ENCODE measurements at places on chromosomes 13 and 19.

GRCh38 chr13:39422845-39423565 is 180.0 kb downstream of the LHFPL6 start:
- no peak for DNase-seq

DNA sequence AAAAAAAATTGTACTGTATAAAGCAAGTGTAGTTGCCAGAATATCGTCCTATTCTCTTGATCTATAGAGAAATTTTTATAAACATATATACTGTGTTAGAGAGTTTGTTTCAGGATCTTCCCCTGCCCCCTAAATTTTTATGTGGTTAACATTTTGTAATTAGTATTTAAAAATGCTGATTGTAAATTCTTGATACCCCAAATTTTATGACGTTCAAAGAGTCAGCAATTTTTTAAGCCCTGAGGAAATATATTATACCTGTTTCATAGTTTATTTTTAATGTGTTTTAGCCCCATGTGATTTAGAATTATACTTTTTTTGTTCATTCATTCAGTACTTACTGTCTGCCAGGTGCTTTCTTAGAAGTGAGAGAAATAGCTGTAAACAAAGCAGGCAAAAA is 7.3 kb upstream of the KCTD4 start:
- no peak for DNase-seq

- DNase-seq: no peak
Measured at GRCh38 chr13:40564342-40565001, 102.0 kb downstream of the FOXO1 start.

DNA sequence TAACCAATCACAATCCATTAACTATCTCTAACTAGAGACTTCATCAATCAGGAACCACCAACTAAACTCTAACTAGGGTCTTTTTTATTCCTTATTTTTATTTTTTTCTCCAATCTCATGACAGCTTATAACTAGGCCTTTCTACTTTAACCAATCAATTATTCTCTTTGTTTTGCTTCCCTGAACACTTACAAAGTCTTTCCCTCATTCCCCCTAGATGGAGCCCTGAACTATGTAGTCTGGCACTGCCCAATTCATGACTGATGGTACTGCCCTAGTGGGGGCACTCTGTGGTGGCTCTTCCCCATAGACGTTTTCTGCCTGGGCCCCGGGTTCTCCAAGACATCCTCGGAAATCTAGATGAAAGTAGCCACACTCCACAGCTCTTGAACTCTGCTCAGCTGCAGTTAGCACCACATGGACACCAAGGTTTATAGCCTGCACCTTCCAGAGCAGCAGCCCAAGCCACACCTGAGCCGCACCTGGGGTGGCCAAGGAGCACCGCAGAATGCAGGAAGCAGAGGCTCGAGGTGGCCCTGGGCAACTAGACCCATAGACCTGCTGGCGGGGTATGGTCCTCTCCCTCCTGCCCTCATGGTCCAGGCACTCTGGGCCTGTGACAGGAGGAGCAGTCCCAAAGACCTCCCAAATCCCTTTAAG is 6.6 kb downstream of the ATP7B start:
- no peak for DNase-seq

GRCh38 chr19:5309438-5310204 is 31.0 kb downstream of the PTPRS start:
- no peak for DNase-seq

- peak; percentile 56 for DNase-seq
Measured at GRCh38 chr13:102707467-102707866, 12.6 kb upstream of the METTL21C start.

DNA sequence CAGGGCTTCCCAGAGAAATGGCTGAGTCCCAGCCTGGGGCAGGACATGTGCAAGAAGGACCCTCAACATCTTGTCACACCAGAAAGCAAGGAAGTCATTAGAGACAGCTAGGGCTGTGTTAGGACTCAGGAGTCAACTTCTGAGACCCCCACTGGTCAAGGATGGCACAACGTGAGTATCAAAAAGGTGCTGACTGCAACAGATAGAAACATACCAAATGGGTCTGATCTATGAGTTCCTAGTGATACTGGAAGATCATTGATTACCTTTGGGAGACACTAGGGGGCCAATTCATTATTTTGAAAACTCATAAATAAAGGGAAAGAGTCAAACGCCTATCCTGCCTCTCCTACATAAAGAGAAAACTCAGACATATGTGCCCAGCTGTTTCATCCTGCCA is 73.5 kb upstream of the GJB6 start:
- DNase-seq: no peak

DNA sequence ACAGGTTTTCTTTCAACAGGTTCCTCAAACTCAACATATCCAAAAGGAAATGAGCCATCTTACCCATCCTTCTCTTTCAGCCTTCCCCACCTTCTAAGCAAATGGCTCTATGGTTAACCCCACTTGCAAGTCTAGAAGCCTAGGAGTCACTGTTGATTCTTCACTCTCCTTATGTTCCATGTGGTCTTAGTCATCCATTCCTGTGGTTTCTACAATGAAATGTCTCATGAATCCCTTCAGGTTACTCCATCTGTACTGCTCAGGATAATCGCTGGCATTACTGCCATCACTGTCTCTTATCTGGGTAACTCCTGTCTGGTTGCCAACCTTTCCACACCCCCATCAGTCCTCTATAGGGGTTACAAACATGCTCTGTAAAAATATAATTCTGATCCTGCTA is 381.3 kb downstream of the ENOX1 start:
- DNase-seq: no peak

GRCh38 chr19:56319991-56320390 is 5.4 kb upstream of the ZSCAN5A start:
- no peak for DNase-seq

GRCh38 chr13:113591750-113592149 is 7.2 kb downstream of the TFDP1 start:
- DNase-seq: no peak

DNA sequence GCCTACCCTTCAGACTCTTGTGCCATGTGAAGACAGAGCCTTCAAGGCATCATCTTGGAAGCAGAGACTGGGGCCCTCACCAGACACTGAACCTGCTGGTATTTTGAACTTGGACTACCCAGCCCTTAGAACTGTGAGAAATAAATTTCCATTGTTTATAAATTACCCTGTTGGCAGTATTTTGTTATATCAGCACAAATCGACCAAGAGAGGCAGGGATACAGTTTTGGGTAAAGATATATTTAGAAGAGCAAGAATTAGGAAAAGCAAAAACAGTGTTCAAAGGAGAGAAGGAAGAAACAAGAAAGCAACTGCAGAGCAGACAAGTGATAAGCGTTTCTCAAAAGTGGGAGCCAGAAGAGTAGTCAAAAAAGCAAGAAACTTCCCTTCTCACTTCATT is 600.8 kb downstream of the DCT start:
- no peak for DNase-seq

GRCh38 chr19:38975861-38976271 is 324 bp upstream of the FBXO17 start:
- no peak for DNase-seq

DNA sequence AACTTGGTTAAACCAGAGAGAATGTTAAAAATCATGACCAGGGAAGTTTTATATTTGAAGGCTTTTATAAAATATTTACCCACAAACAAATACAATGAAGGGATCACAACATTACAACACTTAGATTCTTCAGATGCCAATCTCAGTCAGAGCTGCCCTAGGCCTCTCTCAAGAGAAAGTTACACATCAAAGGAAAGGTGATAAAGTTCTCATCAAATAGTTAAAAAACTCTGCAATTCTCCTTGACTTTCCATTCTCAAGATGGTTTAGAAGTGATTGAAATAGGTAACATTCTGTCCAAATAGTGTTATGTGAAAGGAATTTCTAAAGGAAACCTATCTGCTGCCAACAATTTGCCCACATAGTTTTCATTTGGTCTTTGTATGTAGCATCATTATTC is 1115.2 kb upstream of the MIR17HG start:
- no peak for DNase-seq

- peak; percentile 61 for DNase-seq
Measured at GRCh38 chr13:99847318-99847750, 124.2 kb downstream of the ZIC5 start.

DNA sequence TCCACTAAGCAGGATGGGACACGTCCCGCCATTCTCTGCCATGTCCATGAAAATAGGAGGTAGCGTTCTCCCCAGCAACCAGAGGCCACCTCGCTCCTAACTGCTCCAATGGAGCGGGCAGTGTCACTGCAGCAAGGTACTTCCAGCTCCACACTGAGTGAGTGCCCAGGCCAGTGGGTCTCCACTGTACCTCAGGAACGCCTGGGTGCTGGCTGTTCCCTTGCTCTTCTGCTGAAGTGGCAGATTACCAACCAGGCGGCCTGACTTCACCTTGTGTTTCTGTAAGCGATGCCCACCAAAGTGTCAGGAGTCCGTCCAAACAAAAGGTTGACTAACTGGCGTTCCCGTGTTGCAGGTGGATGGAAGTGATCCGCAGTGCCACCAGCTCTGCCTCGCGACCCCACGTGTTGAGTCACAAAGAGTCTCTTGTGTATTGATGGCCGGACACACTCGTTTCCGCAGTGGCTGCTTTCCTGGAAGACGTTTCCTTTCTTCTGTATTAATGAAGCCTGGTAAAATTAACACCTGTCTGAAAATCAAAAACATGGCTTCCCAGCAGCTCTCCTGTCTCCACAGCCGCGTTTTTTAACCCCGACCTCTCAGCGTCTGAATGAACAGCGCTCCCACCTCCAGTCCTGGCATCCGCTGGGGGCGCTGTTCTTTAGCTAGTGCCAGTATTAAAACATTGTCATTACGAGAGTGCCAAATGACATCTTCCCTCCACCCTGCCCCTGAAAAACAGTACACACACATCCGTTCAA is 128.8 kb downstream of the STK24 start:
- peak; percentile 91 for DNase-seq

GRCh38 chr13:50611117-50611781 is 232.2 kb downstream of the DLEU7 start:
- DNase-seq: no peak

- DNase-seq: no peak
Measured at GRCh38 chr19:44728178-44728577, 20.3 kb upstream of the BCL3 start.

- DNase-seq: no peak
Measured at GRCh38 chr19:32168606-32169005, 176.8 kb upstream of the ZNF507 start.

DNA sequence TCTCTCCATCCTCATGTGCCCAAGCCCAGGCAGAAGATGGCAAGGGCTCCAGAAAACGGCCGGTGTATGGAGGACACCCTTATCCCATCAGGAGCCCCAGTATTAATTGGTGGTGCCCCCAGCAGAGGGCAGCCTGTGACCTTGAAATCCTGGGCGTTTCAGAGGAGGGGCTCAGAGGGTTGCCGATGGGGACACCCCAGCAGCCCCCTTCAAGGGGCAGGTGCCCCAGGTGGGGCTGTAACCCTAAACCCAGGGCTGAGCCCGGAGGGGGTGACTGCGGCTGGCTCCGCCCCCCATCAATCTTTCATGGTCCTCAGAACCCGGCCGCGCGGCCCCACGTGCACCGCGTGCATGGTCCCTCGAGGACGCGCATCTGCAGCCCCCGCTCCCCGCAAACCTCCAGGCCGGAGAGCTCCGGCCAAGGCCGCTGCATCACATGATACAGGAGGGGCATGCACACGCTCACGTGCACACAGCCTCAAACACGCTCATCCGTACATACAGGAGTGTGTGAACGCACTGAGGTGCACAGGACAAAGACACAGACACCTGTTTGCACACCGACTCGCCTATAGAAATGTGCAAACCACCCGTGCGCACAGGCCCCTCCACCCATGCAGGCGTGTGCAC is 949 bp downstream of the RAB3A start:
- peak; percentile 20 for DNase-seq

- DNase-seq: no peak
Measured at GRCh38 chr13:92735909-92736308, 490.7 kb upstream of the GPC6 start.

DNA sequence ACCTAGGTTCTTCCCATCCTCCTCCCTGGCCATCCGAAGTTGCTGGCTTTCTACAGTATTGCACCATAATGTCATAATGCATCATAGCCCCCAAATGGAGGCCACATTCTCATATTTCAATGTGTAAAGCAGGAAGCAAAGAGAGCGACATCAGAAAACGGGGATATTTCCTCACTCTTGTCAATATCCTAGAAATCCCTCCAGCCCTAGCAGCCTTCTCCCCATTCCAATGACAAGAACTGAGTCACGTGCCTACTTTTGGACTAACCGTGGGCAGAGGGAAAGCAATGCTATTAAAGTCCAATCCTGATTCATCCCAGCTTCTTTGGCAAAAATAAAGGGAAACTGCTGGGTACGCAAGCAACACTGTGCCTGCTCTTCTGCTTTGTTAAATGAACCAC is 4.3 kb upstream of the RAP2A start:
- DNase-seq: no peak

- no peak for DNase-seq
Measured at GRCh38 chr13:88701551-88701950, 1030.4 kb downstream of the SLITRK5 start.

DNA sequence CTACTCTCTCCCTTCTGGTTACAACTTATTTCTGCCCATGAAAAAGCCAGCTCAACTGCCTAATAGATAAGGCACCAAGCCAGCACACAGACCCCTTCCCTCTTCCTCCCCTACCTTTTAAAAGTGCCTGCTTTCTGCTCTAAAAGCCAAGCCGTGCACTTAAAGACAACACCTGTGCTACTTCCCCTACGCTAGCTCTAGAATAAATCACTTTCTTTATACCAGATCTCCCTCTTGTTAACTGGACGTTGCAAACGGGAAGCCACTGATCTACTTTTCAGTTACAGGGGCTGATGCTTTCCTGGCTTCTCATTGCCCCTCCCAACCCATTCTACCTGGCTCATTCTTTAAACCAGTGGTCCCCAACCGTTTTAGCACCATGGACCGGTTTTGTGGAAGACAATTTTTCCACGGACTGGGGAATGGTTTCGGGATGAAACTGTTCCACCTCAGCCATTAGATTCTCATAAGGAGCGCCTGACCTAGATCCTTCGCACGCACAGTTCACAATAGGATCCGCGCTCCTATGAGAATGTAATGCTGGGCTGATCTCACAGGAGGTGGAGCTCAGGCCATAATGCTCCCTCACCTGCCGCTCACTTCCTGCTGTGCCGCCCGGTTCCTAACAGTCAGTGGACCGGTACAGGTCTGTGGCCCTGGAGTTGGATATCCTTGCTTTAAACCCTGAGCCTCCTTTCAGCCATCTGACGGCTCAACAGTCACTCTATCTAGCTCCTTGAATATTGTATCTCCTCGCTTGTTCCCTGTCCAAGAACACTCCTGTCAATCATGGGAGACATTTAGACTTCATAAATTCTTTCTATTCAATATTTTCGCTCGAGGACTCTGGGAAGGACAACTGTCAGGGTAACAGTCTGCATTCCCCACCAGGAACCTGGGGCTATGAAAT is 841 bp upstream of the ZNF223 start:
- DNase-seq: peak; percentile 48

- DNase-seq: no peak
Measured at GRCh38 chr13:36377826-36378468, 31.8 kb upstream of the SPART start.

Measured in DMS79 (cell line).